ENCODE measurements at places on chromosomes 2 and 18. TPM values are rescaled to one million over a fixed set of nuclear protein-coding genes. Genes with fewer than 3 reads are reported as not detected.

DNA sequence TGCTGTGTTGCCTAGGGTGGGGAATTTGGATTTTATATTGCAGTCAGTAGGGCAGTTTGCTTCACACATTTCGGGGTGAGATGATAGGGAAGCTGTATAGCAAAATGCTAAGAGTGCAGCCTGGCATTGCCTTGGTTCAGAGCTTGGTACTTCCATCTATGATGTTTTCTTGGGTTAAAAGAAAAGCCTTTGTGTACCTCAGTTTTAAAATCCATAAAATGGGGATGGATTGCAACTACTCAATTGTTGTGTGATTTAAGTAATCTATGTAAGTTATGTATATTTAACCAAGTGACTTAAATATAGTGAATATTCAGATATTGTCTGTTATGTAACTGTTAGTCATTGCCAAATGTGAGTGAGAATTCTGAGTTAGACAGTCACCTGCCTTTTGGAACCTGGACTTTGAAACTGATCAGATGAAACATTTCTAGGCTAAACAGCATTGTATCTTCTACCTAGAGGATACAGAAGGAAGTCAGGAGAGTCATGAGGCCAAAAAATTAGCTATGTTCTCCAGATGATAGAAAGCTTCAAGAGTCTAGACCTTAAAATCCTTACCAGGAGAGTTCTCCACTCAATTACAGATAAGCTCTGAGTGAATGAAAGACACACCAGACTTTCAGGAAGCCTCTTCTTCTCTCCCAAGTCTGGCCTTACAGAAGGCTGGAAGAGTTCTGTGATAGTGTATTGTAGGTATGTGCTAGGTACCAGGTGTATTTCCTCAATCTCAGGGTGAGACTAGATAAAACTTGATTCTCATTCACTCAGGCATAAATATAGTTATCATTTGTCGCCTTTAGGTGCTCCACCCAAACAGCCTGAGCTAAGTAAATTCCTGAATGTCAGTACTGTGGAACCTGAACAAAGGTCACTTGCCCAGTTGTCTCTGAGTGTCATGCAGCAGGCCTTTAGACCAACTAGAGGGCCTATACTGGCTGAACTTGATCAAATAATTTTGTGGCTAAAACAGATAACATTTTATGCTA is 7.5 kb downstream of the RIOK3 start:
- H3K36me3 ChIP-seq: no peaks in the 10 kb centered on the region
- DNase-seq: no peak
- H3K27ac ChIP-seq: no peak overlapping the region
- H3K27me3 ChIP-seq: no peaks in the 10 kb centered on the region

The TMEM178A gene
- total RNA-seq: 12.0 TPM

GRCh38 chr18:75267643-75268363 is 57.2 kb downstream of the TSHZ1 start:
- no peak overlapping the region for H3K4me3 ChIP-seq
- H3K27me3 ChIP-seq: peaks cover 2% of the 10 kb centered on the region
- peaks cover 29% of the 10 kb centered on the region for H3K4me1 ChIP-seq
- H3K36me3 ChIP-seq: no peaks in the 10 kb centered on the region
- no peak for DNase-seq
- no peak overlapping the region for H3K27ac ChIP-seq

The LYPD1 gene
- total RNA-seq: 17.4 TPM

- no peak overlapping the region for H3K4me3 ChIP-seq
- no peaks in the 10 kb centered on the region for H3K4me1 ChIP-seq
- no peak for DNase-seq
- no peak overlapping the region for H3K27ac ChIP-seq
- no peaks in the 10 kb centered on the region for H3K27me3 ChIP-seq
- peaks cover 16% of the 10 kb centered on the region for H3K36me3 ChIP-seq
Measured at GRCh38 chr2:223594831-223595230, 7.3 kb downstream of the SCG2 start.

The AKAIN1 gene
- not detected for total RNA-seq

DNA sequence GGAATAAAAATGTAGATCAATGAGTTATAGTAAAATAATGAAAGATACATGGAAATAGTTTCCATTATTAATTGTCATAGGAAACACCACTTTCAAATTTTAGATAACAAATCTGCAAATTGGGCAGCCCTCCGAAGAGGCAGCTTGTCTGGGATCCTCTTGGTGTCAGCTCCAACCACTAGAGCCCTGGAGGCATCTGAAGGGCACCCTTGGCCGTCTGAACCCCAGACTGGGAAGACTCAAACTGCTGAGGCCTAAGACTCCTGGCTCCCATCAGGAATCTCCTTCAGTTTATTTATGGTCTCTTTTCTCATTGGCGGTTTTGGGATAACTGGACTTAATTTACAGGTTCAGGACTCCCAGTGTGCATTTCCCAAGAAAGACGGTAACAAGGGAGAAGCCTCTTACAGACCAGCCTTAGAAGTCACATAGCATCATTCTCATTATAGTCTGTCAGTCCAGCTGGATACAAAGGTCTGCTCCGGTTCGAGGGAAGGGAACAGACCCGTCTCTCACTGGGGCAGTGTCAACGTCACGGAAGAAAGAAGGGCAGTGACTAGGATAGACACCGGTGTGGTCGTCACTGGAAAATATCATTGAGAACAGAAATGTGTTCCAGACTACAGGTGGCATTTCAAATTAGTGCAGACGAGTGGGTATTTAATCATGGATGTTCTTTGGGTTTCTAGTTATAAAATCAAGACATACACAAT is 390.7 kb upstream of the NETO1 start:
- H3K27ac ChIP-seq: no peak overlapping the region
- peaks cover 4% of the 10 kb centered on the region for H3K4me1 ChIP-seq
- H3K36me3 ChIP-seq: no peaks in the 10 kb centered on the region
- no peaks in the 10 kb centered on the region for H3K27me3 ChIP-seq

DNA sequence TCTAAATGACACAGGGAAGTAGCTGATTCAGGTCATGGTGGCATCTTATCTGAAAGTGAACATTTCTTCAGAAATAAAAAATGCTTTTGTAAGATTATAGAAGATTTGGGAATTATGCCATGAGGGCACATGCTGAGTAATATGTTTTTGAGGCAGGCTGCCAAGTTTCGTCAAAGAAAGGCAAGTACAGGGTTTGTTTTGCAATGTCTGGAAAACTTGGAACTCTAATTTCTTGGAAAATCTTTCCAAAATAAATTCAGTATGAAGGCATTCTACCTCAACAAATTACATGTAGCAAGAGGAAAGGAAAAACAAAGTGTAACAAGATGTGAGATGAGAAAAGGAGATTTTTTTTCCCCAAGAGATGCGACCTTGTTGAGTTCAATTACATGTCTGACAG is 167.7 kb downstream of the PLCL1 start:
- DNase-seq: no peak
- no peaks in the 10 kb centered on the region for H3K36me3 ChIP-seq
- H3K27me3 ChIP-seq: no peaks in the 10 kb centered on the region
- H3K27ac ChIP-seq: no peak overlapping the region
- no peak overlapping the region for H3K4me3 ChIP-seq
- H3K4me1 ChIP-seq: no peaks in the 10 kb centered on the region

- H3K27ac ChIP-seq: no peak overlapping the region
- H3K4me1 ChIP-seq: no peaks in the 10 kb centered on the region
Measured at GRCh38 chr2:185802926-185803325, 64.3 kb downstream of the FSIP2 start.

DNA sequence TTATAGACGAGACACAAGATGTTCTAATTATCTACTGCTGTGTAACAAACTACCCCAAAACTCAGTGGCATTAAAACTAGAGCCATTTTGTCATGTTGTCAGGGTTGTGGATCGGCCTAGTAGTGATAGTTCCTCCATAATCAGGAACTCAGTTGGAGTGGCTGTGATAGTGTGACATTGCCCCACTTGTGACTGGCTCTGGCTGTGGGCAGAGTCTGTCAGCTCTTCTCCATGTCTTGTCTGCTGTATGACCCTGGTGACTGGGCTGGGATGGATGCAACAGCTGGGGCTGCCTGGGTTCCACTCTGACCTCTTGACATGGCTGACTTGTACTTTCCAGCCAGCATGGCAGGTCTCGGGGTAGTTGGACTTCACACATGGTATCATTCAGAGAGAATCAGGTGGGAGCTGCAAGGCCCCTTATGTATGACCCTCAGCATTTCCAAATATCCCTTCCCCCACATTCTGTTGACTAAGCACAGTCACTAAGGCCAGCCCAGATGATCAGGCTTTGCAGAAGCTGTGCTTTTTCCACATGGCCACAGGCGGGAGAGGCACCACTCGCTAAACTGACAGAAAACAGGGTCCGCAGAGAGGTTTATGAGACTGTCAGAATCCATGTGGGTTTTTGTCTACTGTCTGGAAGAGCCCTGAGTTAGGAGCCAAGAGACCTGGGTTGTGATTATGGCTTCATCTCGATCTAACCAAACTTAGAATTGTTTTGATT is 50.3 kb downstream of the SETBP1 start:
- peaks cover 84% of the 10 kb centered on the region for H3K4me1 ChIP-seq
- H3K27me3 ChIP-seq: no peaks in the 10 kb centered on the region
- H3K36me3 ChIP-seq: peaks cover 3% of the 10 kb centered on the region
- no peak for DNase-seq
- no peak overlapping the region for H3K4me3 ChIP-seq
- H3K27ac ChIP-seq: no peak overlapping the region

The HOXD12 gene
- total RNA-seq: not detected

DNA sequence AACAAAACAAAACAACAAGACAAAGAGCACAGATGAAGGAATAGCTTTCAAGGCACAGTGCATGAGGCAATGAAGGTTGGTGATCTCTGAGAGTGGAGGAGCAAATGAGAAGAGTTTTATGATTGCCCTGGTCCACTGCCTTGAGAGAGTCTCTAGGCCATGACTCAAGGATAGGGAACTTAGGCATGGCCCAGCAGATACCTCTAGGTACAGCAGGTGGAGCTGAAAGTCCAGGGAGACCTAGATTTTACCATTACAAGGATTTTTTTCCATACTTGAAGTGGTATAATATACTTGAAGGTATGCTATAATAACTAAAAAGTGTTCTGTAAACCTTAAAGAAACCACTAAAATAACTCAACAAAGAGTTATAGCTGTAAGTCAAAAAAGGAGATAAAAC is 239.5 kb upstream of the KLHL29 start:
- peaks cover 7% of the 10 kb centered on the region for H3K4me1 ChIP-seq
- no peak for DNase-seq
- H3K36me3 ChIP-seq: no peaks in the 10 kb centered on the region
- H3K27ac ChIP-seq: no peak overlapping the region

The ZNF514 gene
- total RNA-seq: 22.6 TPM

- no peaks in the 10 kb centered on the region for H3K36me3 ChIP-seq
- DNase-seq: no peak
- no peak overlapping the region for H3K27ac ChIP-seq
- H3K4me1 ChIP-seq: peaks cover 8% of the 10 kb centered on the region
Measured at GRCh38 chr18:75247611-75248421, 37.2 kb downstream of the TSHZ1 start.

DNA sequence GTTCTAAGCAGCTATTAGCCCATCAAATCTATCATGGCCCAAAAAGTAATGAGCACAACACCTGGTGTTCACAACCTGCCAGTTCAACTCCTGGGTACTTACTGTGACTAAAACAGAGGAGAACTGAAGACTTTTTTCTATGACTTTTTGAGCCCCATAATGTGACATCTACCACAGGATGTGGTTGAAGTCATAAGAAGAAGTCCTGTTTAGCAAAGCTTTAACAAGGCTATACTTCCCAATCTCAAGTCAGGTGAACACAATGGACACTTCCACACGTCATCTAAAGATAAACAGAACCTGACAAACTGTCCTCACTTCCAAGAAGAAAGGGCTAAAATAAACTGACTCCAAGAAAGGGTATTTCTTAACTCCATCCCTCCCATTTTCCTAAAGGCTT is 138.8 kb downstream of the ATAD2B start:
- no peak overlapping the region for H3K27ac ChIP-seq
- H3K4me1 ChIP-seq: no peaks in the 10 kb centered on the region
- H3K36me3 ChIP-seq: peaks cover 6% of the 10 kb centered on the region
- no peaks in the 10 kb centered on the region for H3K27me3 ChIP-seq
- DNase-seq: no peak
- no peak overlapping the region for H3K4me3 ChIP-seq

DNA sequence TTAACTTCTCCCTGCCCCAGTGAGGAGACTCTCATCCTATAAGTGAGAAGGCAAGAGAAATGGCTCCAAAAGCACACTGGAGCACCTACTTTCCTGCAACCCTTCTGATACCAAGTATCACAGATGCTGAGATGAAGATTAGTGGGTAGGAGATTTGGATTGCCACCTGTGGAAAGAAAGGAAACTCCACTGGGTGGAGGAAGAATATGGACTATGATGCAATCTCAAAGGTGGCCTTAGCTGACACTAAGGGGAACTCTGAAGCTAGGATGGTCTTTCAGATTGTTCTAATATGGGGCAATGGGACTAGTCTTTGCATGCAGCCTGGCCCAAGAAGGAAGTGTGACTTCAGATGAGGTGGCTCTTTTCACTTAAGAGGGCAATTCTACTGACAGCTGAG is 21.6 kb downstream of the PRKRA start:
- H3K27ac ChIP-seq: no peak overlapping the region
- H3K4me1 ChIP-seq: no peaks in the 10 kb centered on the region
- H3K36me3 ChIP-seq: peaks cover 39% of the 10 kb centered on the region
- H3K27me3 ChIP-seq: no peaks in the 10 kb centered on the region
- no peak overlapping the region for H3K4me3 ChIP-seq

The WNT10A gene
- not detected for total RNA-seq

DNA sequence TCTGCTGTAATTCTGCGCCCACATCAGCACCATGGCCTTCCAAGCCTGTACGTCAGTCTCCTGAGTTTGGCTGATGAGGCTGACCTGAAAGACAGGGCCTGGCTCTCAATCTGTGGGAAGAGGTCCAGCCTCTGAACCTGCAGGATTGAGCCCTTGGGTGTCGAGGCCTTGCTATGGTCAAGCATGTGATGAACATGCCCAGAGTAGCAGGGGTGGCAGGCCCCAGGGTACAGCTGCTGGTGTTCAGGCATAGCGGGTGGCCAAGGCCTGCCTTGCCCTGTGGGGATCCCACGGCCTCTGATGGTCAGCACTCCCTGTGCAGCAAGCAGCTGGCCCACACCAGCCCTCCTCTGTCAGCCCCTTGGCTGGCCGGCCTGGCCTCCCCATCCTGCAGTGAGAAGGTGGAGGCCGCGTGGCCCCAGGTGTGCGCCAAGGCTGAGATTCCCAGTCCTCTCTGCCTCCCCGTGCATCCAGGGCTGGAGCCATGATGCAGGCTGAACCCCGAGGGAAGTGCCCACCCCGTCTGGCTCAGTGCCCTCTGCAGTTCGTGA is 298.4 kb downstream of the NDUFA10 start:
- H3K27ac ChIP-seq: no peak overlapping the region
- no peak for DNase-seq
- peaks cover 12% of the 10 kb centered on the region for H3K4me1 ChIP-seq
- H3K27me3 ChIP-seq: no peaks in the 10 kb centered on the region

GRCh38 chr2:68632021-68632420 is 11.4 kb upstream of the PROKR1 start:
- H3K27me3 ChIP-seq: peaks cover 6% of the 10 kb centered on the region
- no peak overlapping the region for H3K4me3 ChIP-seq
- no peak overlapping the region for H3K27ac ChIP-seq
- no peak for DNase-seq

The UGT1A4 gene
- not detected for total RNA-seq

DNA sequence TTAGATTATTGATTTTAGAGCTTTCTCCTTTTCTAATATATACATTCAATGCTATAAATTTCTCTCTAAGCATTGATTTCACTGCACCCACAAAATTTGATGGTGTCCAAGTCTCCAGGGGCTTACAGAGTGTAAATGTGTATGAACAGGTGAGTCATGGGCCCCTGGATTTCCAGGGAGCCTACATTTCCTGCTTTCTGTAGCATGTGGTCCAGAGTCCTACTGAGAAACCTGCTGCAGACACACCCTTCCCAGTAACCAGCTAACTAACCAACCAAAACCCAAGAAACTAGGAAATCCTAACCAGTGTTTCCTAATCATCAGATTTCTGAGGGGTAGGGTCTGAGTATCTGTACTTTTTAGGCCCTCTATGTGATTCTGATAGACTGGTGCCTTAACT is 39.5 kb upstream of the TANC1 start:
- H3K4me1 ChIP-seq: peaks cover 17% of the 10 kb centered on the region
- no peak overlapping the region for H3K4me3 ChIP-seq
- no peak overlapping the region for H3K27ac ChIP-seq
- DNase-seq: no peak
- H3K27me3 ChIP-seq: no peaks in the 10 kb centered on the region
